ENCODE measurements at places on chromosomes 2 and 18.

DNA sequence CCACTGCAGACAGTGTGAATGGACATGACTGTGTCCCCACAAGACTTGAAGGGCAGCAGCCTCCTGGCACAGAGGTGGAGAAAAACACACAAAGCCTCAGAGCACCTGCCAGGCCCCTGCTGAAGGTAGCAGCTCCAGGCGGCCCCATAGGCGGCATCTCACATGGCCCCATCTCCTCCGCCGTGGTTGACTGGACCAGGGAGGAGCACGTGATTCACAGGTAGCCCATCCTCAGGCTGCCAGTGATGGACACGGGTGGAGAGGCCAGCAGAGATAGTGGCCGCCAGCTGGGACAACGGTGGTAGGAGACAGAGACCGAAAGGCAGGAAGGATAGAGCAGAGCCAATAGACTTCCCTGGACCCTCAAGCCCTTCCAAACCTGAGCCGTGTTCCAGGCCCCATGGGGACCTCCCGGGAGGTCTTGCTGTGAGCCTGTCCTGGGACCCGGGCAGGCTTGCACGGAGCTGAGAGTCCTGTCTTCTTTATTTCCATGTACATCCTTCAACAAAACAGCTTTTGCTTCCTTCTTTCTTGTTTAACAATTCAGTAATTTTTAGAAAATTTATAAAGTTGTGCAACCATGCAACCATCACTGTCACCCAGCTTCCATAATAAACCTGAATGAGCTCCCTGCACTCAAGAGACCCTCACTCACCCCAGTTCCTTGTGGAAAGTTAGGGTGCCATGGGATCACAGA, 26.9 kb downstream of the GPR55 start:
- no peak for DNase-seq

DNA sequence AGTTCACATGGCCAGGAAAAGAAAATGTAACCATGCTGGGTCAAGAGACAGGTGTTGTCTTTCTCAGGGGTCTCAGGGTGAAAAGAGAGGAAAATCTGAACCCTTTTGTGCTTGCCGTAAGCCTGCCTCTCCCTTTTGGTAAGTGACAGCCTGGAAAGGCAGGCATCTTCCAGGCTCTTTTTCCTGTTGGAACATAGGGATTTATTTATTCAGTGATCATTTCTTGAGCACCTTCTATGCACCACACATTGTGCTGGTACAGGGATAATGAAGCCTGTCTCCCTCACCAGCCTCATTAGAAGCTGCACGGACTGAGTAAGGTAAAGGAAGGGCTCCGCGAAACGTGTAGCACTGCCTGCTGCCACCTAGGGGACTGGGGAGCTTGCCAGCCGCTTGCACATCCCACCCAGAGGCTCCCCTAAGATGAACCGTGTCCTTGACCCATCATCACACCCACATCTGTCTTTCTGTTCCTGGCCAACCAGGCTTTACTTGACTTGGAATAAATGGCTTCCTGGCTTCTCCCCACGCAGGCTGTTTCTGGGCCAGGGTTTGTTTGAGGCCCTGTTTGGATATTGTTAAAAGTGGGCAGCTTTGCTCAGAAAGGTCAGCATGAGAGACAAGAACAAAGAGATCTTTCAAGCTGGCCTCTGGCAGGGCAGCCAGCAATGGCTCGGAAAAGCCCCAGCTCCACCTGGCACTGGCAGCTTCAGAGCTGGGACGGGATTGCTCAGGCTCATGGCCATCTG, 73.3 kb upstream of the MCFD2 start:
- DNase-seq = no peak

DNA sequence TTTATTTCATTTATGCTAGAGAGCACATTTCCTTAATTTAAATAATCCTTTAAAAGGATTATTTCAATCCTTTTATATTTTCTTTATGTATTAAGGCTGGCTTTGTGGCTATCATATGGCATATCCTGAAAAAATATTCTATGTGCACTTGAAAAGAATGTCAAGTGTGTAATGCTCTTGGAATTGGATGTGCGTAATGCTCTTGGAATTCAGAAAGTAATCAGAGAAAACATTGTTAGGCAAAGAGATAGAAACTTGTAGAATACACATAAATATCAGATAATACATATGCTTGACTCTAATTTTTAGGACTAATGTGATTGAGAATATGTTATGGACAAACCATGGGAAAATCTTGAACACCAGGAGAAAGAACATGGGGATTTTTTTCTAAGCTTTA, 197.5 kb upstream of the COL3A1 start:
- DNase-seq = no peak

DNA sequence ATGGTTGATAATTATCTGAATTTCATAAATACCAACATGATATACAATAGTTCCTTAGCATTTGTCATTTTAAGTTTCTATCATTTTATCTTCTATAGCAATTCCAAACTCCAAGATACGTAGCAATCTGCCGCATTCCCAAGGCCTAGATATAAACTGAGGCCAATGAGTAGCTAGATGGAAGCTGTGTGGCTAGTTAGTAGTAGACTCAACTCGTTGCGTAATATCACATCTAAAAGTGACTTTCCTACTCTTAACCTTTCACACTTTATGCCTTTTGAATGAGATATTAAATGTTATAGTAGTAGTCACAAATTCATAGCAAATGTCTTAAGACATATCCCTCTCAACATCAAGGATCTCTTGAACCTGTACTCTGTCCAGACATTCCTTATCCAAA, 33.6 kb downstream of the WDSUB1 start:
- no peak for DNase-seq

DNA sequence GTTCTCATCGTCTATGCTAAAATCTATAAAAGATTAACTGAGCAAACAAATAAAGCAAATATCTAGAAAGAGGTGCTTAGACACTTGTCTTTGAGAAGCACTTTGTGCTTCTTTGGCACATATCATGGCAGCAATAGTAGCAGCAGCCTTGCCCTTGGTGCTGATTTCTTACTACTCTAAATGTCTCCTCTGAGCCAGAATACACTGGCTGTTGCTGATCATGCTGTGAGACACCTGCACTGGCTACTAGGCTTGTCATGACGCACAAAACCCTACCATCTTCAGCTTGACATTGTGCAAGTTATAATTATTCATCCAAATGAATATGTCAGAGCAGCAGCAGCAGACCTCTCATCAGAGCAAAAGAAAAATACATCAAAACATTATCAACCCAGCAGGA, 46.7 kb downstream of the FANCL start:
- DNase-seq = no peak

- no peak for DNase-seq
Measured at GRCh38 chr2:52238782-52239181, 1206.8 kb upstream of the NRXN1 start.

DNA sequence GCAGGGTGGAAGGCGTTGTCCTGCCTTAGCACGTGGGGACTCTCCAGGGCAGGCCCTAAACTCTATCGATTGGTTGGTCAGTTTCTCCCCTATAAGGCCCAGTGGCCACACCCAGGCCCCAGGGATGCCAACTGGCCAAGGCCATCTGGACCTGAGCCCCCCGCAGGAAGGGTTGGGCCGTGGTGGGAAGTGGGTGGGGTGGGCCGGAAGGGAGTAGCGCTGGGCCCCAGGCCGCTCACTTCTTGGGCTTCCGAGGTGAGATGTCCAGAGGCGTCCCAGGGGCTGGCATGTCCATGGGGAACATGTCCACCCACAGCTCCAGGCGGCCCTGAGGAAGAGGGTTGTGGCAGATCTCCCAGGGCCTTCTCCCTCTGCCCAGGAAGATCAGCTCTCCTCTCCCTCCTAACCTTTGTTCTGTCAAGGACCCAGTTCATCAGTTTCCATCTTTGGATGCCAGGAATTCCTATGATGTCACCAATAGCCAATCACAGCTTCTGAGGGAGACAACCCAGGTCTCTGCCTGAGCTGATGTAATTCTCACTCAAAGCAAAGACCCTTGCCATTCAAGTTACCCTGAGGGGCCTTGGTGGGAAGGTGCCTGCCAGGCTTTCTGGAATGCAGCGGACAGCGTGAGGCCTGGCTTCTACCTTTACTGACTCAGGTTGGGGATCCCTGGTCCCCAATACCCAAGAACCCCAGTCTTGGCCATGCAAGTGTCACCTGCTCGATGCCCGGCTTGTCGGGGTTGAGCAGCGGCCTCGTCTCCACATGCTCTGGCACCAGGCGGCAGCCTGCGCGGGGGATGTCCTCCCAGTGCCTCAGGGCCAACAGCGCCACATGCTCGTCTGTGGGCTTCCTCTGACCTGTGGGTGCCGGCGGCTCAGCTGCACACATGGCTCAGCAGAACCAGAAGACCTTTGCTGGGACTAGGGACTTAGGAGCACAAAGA, 14.4 kb downstream of the OTOF start:
- no peak for DNase-seq

DNA sequence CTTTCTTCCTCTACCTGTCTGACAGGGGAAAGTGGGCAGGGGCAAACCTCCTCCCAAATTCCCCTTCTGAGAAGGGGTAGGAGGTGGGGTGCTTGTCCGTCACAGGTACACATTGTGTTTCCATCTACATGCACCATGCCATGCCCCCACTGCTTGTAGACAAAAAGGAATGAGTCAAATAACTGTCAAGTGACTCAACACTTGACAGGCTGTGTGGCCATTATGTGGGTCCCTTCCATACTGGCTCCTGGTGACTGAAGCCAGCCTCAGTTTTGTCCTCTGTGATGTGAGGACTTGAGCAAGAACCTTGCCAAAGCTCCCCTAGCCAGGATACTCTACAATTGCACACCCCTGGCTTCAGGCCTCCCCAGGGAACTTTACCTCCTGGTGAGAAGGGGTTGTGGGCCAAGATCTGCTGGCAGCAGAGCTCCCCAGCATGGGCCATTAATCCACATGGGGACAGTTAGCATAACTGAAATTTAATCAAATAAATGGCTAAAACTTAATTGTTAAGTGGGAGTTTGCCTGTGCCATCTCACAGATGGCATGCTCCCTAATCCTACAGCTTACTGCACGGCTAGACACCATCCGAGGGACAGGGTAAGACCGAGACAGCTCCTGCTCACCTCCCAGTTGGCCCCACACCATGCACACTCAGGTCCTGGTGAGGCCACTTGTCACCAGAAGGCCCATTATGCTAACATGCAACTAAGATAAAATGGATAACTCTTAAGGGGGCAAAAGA, 140.2 kb downstream of the BCL11A start:
- no peak for DNase-seq

DNA sequence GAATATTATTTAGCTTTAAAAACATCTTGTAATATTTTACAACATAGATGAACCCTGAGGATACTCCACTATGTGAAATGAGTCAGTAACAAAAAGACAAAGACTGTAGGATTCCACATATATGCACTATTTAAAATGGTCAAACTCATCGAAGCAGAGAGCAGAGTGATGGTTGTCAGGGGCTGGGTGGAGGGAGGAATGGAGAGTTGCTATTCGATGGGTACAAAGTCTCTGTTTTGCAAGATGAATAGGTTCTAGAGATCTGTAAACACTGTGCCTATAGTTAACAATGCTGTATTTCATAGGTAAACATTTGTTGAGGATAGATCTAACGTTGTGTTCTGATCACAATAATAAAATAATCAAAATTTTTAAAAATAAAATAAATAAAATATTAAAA, 1675.9 kb upstream of the CELF4 start:
- no peak for DNase-seq

All from activated CD8-positive, alpha-beta T cell treated with anti-CD3 and anti-CD28 coated beads, Interleukin-2, amount 10 ng/mL, durations not matched to agents 7 days and 5 days (primary cell).